ENCODE measurements at places on chromosomes 4 and X.

- peak; percentile 24 for DNase-seq
Observed at GRCh38 chrX:15221321-15221720, 48.6 kb downstream of the ASB9 start.

GRCh38 chrX:66015152-66015831 is 24.6 kb downstream of the VSIG4 start:
- DNase-seq, result no peak

GRCh38 chr4:105840426-105841174 is 54.7 kb upstream of the NPNT start:
- no peak for DNase-seq

GRCh38 chr4:21656832-21657231 is 291.7 kb downstream of the KCNIP4 start:
- DNase-seq, result peak; percentile 1

DNA sequence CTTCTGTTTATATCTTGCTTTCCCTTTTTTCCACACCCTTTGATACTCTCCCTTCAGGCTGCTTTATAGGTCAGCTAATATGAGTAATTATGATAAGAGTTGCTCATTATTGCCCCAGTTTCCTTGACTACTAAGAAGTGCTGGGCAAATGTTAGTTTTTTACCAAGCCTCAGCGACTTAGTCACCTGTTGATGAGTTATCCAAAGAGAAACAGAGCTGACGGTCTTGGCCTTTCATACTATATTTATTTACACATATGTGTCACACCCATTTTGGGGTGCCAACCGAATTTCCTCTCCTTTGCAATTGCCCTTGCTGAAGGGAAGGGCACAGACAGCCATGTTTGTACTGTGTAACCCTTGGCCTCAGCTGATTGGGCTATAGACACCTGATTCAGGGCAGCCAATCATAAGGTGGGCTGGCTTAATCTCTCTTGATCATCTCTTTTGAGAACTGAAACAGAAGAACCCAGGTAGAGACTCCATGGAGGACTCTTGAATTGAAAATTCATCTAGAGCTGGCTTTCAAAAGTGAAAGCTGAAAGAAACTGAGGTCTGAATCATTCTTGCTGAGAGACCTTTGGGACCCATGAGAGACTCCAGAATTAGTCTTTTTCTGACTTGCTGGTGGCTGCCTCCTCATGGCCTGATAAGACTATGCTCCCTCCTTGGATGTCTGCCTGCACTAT is 111.7 kb upstream of the RPS6KA3 start:
- no peak for DNase-seq

GRCh38 chrX:2501559-2502102 is 855 bp upstream of the DHRSX start:
- DNase-seq, result no peak

GRCh38 chr4:102259702-102260101 is 85.6 kb downstream of the SLC39A8 start:
- no peak for DNase-seq

DNA sequence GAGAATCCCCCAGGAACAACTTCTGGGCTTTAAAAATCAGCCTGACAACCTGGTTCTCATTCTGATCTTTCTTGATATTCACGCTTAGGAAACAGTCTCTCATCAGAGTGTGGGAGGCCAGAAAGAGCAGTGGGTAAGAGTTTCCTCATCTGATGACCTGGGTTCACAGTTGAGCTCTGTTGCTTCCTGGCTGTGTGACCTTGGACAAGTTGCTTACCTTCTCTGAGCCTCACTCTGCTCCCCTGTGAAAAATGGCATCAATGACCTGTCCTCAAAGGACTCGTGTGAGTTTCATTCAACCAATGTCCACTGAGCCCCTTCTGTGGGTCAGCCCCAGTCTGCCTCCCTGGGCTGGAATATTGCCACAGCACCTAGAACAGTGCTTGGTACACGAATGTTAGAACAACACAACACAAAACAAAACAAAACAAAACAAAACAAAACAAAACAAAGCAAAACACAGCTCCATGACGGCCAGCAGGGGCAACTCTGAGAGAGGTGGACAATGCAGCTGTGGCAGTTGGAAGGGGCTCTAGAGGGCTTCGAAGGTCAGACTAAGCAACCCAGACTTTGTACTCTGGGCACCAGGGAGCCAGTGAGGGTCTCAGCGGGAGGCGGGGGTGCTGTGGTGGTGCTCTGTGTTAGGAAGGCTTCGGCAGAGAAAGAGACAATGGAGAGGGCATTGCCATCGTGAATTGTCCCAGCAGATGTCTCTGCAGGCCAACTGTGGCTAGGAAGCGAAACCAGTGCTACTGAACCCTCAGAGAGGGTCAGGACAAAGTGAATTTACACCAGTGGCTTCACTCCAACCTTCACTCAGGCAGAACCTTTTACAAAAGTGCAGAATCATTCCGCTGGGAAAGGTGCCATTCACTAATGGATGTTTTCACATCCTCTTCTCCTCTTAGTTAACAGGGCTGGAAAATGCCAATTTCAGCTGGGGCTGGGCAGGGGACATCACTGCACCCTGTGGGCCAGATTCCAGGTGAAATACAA is 14.3 kb upstream of the C4orf50 start:
- DNase-seq, result no peak

- peak; percentile 31 for DNase-seq
Observed at GRCh38 chr4:54482529-54483200, 175.1 kb upstream of the KIT start.

- no peak for DNase-seq
Observed at GRCh38 chr4:87974856-87975462, 555 bp upstream of the SPP1 start.

GRCh38 chrX:7269991-7270390 is 122.0 kb upstream of the PUDP start:
- peak; percentile 78 for DNase-seq

DNA sequence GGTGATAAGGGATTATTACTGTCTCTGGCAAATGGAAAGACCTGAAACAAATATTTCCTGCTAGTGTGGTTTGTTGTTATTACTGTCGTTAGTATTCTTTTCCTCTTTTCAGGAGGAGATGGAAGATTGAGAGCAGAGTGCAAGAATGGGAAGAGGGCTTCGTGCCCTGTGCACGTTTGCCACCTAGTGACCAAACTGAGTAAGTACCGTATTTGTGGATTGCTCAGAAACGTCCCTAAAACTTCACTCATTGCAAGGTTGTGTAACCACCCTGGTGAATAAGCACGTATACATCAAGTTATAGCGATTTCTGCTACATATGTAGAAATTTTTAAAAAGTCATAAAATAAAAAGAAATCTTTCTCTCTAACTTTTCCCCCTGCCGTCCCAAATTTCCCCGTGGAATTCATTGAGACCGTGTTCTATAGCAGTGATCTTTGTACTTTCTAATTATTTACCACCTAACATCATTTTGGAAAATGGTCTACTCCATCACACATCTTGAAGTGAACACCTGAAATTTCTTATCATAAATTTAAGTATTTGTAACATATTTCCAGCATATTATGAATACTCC is 24.3 kb downstream of the LINC00632 start:
- peak; percentile 45 for DNase-seq

GRCh38 chr4:15438939-15439524 is 11.2 kb downstream of the C1QTNF7 start:
- DNase-seq, result peak; percentile 44

GRCh38 chr4:1226598-1226997 is 22.3 kb downstream of the CTBP1 start:
- DNase-seq, result no peak

- no peak for DNase-seq
Observed at GRCh38 chr4:63563288-63564014, 845.8 kb downstream of the TECRL start.

DNA sequence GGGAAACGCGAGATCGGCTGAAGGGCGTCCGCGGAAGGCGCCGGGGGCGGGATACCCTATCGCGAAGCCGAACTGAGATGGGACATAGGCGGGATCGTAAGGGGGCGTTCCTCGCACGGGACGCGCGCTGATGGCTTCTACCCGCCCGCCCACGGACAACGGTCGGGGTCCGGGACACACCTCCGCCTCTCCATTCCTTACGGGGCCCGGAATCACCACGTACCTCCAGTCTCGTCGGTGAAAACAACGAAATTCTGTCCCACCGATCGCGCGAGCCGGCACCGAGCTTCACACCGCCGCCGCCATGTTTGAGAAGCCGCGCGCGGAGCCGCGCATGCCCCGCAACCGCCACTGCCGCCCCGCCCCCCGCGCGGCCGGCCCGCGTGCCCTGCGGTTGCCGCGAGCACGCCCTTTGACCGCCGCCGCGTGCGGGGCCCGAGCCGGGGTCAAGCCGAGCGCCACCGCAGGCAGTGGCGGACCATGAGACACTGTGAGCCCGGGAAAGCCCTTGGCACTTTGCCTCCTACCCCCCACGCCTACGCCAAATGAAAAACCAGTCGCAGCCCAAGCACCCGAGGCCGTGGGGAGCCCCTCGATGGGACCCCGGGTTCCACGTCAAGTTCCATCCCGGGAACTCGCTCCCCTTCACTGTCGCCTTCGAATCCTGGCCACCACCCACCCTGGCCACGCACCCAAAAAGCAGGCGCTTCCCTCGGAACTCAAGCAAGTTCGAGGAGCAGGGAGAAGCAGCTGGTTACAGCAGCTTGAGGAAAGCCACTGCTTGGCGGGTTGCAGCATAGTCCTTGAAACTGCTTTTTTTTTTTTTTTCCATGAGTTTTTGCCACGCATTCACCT is at the start of gene SCML2:
TSS of gene SCML2 (minus strand) at position 320 of the 855 bp plus-strand sequence. CDS start 20,617 bp downstream, outside the sequence.
- peak; percentile 30 for DNase-seq

GRCh38 chr4:139419388-139419914 is 34.5 kb upstream of the RAB33B start:
- peak; percentile 79 for DNase-seq

- DNase-seq, result no peak
Observed at GRCh38 chrX:79556800-79557199, 189.7 kb upstream of the ITM2A start.

GRCh38 chr4:186940476-186940875 is 216.8 kb upstream of the FAT1 start:
- no peak for DNase-seq

DNA sequence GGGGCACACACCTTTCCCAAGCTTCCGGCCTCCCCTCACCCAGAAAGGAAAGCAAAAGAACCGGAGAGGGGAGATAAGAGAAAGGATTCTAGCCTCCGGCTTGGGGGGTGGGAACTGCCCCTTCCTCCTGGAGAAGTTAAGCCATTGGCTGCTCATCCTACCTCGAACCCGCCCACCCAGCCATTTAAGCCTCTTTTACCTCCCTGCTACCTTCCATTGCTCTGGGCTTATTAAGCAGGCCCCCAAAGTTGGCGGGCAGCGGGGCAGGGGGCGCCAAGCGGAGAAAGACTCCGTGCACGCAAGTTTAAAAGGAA is 2.3 kb downstream of the MAML3 start:
- DNase-seq, result peak; percentile 87

- no peak for DNase-seq
Observed at GRCh38 chr4:141132072-141132708, 1.1 kb downstream of the RNF150 start.

DNA sequence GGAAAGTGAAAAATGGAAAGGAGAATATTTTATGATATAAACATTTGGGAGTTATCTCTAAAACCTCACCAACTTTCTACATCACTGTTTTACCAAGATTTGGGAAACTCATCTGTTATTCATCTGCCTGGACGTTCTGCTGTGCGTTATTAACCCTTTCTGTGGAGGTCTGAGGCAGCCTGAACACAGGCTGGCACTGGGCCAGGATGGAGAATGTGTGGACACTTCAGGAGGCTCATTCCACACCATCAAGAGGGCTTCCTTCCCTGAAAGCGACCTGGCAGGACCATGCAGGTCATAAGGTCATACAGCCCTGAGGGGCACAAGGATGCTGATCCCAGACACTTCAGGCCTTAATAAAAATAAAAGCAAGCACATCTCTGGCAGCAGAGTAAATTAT is 31.2 kb upstream of the TMEM184C start:
- DNase-seq, result no peak

GRCh38 chr4:39614487-39615162 is 24.0 kb downstream of the SMIM14 start:
- peak; percentile 75 for DNase-seq

DNA sequence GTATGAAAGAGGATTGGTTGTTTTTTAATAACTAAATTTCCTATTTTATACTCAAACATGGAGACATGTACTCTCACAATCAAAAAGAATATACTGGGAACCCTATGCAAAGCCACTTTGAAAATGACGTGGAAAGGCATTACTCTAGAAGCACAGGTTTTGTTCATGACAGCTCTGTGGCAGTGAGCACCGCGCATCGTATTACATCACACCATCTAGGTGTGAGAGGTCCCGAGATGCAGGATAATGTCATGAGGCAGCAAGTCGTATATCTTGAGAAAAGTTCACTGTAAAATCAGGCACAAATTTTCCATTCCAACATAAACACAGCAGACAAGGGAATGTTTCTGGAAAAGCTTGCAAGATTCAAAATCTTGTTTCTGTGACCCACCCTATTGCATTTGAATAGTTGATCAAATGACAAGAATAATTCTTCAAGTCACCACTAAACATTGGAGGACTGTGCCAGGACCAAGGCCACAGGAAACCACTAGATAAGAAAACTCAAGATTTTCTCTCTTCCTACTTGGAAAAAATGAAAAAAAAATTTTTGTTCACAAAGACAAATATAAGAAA is 127.6 kb downstream of the LDB2 start:
- no peak for DNase-seq

DNA sequence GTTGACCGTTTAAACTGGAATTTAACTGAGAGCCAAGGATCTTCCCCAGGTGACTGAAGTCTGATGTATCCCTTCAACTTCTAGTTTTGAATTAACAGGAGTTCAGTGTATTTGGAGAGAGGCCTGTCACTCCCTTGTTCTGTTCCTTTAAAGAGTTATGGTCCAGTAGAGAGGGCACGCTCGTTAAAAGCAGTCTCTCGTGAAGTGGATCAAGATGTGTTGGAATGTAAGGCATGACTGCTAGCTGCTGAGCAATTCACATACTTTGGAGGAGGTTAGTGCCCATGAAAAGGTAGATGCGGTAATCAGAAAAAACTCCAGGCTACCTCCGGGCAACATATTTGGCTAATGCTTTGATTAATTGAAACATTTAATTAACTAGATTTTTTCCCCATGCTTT is 65.7 kb downstream of the SHROOM2 start:
- no peak for DNase-seq

- no peak for DNase-seq
Observed at GRCh38 chrX:149346306-149346705, 158.8 kb downstream of the IDS start.

DNA sequence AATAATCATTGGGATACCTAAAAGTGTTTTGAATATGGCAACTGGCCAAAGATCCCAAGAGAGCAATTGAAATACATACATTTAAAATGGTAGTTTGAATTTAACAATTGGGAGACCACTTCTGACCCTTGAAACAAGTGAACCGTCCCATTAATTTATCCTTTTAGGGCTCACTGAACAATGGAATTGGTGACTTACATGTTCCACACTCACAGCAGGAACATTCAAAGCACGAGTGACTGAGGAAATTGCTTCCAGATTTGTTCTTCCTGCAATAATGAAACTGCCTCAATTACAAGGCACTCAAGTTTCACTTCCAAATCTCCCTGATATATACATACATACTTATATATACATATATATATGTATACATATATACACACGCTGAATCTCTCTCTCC is 20.6 kb downstream of the SLC39A8 start:
- no peak for DNase-seq

Measured in fibroblast of skin of right quadriceps (primary cell).